CD4-positive, alpha-beta T cell treated with Interleukin-15 for 4 hours (primary cell): ENCODE measurements at places on chromosomes 3 and 15.

DNA sequence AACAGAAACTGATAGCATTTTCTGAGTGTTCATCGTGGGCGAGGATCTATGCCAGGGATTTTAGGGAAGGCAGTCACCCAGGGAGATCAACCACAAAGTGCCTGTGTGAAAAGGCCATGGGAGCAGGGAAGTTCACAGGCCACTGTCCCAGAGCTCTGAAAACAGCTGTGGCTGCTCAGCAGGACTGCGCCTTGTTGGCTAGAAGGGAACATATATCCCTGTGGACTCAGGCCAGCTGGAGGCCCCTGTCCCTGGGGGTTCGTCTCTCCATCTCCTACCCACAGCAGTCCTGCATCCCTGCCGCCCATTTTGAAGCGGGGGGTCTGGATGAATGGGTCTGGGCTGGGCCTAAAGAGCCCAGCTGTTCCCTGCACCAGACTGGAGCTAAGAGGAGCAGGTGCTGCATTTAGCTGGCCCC is 27.8 kb downstream of the PPCDC start:
- no peak for DNase-seq

- no peak for DNase-seq
Observed at GRCh38 chr15:68031404-68031803, 22.7 kb upstream of the PIAS1 start.

DNA sequence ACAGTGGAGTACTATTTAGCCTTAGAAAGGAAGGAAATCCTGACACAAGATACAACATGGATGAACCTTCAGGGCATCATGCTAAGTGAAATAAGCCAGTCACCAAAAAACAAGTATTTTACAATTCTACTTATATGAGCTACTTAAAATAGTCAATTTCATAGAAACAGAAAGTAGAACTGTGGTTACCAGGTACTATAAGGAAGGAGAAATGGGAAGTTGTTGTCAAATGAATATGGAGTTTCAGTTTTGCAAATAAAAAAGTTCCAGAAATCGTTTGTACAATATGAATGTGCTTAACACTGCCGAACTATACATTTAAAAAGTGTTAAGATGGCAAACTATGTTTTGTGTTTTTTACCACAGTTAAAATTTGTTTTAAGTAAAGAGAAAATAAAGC is 26.8 kb downstream of the TRANK1 start:
- DNase-seq, result no peak

DNA sequence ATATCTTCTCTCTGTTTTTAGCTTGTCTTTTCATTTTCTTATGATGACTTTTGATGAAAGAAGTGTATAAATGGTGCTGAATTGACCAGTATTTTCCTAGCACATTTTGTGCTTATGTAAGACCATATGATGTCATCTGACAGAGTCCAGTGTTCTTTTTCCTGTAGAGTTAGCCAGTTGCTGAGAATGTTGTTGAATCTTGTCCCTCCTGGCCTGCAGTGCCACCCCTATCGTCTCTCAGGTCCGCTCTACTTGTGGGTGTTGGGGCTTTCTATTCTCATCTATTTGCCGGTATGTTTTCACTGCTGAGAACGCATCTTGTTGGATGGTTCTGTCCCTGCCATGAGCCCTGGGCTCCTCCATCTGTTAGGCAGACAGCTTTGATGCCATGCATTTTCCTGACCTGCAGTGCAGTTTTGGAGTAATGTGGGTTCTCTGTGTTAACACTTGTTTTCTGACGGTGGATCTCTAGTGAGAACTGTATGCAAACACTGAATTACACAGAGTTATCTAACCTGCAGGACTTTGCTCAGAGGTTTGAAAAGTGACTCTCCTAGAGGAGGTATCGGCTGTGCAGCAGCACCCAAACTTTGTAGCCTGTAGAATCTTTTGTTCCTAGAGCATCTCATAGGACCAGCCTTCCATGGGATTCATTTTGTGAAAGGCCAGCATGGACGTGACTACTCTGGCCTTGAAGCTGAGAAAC is 44.6 kb downstream of the SLC6A20 start:
- no peak for DNase-seq

DNA sequence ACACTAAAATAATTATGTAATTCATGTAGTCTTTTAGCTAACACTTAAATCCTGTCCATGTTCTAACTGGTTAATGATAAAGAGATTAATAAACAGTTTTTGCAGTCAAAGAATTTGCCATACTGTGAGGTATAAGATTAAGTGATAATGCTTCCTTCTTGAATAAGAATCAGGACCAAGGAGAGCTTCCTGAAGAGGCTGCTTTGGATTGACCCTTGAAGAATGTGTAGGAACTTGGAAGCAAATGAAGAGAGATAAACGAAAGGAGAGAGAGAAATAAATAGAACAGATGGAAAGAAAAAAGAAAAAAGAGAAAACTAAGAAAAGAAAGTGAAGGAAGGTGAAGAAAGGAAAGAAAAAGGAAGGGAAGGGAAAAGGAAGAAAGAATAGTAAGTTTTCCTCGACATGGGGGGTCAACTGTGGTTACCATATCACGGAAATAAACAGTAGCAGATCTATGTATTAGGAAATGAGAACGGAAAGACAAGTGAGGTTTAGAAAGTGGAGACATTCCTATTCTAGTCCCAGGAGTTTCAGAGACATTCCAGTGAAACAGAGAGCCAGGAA is 539.8 kb downstream of the FGF12 start:
- no peak for DNase-seq

DNA sequence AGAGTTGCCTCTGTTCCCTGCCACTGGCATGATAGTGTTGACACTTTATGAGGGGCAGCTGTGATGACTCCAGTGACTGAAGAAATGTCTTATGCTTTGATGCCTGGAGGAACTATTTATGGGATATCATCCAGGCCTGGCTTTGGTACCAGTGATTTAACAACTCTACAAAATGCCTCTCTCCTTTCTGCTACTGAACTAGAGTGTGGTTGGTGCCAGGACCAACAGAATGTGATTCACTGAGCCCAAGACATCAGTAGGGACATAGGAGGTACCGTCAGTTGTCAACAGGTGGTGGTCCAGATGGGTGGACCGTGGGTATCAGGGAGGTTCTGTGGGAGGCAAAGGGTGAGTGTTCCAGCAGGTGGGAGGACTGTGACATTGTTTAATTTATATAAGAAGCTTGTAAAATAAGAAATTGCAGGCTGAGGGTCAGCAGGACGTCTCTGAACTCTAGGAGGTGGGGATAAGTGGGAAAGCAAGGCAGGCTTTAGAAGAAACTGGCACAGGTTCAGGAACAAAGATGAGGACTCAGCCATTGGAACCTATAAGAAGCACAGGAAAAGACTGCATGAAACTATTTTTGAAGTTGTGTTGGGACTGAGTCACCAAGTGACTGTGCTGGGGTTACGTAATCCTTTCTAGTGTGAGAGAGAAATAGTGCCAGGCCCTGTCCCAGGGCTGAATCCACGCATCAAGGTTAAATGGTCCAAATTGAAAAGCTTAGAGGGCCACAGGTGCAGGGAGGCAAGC is 28.5 kb upstream of the SLC7A14 start:
- DNase-seq, result no peak

DNA sequence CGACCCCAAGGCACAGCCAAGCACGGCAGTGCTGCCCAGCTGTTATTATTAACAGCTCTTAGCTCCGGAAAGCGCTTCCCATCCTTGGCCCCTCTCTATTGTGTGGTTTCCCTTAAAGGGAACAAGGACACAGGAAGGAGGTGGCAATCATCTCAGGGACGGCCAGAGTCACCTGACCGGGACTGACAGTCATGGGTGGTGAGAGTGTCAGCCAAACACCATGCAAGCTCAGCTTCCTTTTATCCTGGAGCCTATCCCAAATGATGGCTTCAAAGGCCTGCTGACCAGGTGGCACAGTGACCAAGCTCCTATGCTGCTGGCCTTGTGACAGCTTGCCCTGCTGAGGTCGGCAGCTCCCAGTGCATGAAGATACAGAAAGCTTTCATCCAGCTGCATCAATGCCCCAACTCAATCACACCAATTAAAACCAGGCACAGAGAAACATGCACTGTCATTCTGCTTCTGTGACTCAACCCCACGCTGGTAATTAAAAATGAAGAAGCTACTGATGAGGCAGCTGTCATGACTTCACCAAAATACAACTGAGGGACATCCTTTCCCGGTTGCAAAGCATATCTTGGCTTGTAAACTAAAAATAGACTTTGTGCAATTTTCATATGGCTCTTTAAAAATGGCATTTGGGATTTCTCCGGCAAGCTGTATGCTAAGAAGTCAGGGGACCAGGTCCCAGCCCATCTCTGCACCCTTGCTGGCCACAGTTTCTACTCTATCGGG is 34.0 kb downstream of the PCSK6 start:
- DNase-seq, result no peak

- DNase-seq, result no peak
Observed at GRCh38 chr15:78641749-78642275, 802 bp upstream of the CHRNB4 start.

DNA sequence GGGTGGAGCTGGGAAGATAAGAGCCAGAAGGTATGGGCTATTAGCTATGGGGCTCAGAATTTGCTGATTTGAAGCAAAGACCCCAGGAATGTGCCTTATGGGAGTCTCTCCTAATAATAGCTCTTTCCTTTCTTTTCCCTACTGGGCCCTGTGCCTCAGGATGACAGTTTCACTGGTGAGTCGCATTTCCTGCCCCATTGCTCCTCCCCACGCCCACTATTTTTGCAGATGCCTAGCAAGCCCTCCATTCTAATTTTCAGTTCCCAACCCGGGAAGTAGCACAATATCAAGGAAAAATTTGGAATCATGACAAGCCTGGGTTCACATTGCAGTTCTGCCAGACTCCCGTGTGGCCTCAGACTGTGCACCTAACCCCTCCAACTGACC is 583 bp downstream of the IL17RE start:
- no peak for DNase-seq
